ENCODE measurements at places on chromosomes 1 and 21. TPM values are rescaled to one million over a fixed set of nuclear protein-coding genes. Genes with fewer than 3 reads are reported as not detected.

The DCST2 gene
- 1.4 TPM for total RNA-seq

The MRPL9 gene
- total RNA-seq = 65.3 TPM

The FMOD gene
- 22.3 TPM for total RNA-seq

The CNN3 gene
- total RNA-seq = 291 TPM

DNA sequence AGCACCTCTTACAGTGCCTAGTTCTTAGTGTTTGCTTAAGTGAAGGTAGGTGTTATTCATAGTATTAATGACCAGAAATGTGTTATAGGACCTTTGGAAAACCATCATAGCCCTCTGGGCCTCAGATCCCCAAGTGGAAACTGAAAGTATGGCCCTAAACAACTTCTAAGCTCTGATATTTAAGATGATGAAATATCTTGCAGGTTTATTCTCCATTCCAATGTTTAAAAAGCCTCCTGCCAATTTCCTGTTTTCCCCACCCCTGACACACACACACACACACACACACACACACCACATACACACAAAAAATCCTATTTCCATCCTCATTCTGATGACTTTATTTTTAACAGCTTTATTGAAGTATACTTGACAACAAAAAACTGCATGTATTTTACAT lies 108.2 kb downstream of the DIRAS3 start:
- no peaks in the 10 kb centered on the region for H3K36me3 ChIP-seq
- DNase-seq = no peak
- H3K4me3 ChIP-seq = no peak overlapping the region
- H3K27ac ChIP-seq = no peak overlapping the region
- H3K4me1 ChIP-seq = no peaks in the 10 kb centered on the region

- no peaks in the 10 kb centered on the region for H3K36me3 ChIP-seq
- no peaks in the 10 kb centered on the region for H3K27me3 ChIP-seq
- DNase-seq = no peak
- peaks cover 7% of the 10 kb centered on the region for H3K4me1 ChIP-seq
These were observed at the start of gene GPR153 for GRCh38 chr1:6260961-6261614. TSS of gene GPR153 (minus strand) at chr1:6261098. CDS start at chr1:6254905, 6,193 bp downstream.

DNA sequence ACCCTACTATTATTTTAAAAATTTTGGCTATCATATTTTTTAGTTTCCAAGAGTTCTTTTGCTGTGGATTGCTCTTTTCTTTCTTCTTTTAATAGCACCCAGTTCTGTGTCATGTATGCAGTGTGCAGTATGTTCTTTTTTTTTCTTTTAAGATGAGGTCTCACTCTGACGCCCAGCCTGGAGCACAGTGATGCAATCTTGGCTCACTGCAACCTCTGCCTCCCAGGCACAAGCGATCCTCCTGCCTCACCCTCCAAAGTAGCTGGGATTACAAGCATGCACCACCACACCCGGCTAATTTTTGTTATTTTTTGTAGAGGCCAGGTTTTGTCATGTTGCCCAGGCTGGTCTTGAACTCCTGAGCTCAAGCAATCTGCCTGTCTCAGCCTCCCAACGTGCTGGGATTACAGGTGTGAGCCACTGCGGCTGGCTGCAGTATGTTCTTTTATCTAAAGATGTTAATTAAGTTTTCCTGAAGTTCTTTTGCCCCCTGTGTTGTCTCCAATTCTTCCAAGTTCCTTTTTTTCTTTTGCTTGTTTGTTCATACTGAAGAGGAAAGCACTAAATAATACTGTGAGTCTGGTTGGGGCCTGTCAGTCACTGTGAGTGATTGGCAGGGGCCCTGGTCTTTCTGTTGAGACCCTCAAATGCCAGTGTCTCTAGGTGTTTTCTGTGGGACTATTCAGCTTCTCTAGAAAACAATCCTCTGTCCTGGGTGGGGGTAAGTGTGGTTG lies 17.5 kb upstream of the TTC22 start:
- no peaks in the 10 kb centered on the region for H3K27me3 ChIP-seq
- H3K27ac ChIP-seq = no peak overlapping the region
- H3K4me1 ChIP-seq = no peaks in the 10 kb centered on the region
- H3K4me3 ChIP-seq = no peak overlapping the region
- no peak for DNase-seq

DNA sequence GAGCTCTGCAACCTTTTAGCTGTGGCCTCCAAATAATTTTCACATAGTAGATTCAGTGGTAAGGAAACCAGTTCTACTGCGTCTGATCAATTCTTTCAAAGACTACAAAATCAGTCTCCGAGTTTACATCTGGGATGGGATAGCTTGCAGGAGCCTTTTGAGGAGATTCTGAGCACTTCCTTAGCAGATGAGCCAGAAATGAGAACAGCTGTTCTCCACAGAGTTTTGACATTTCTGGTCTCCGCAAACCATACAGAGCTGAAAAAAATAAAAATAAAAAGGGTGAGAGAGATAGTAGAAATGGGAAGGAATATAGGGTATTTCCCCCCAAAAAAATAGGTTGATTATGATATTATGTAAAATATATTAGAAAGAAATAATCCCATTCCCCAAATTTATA lies 119.3 kb downstream of the LYPLAL1 start:
- H3K4me1 ChIP-seq = no peaks in the 10 kb centered on the region
- no peaks in the 10 kb centered on the region for H3K27me3 ChIP-seq
- no peak overlapping the region for H3K27ac ChIP-seq

DNA sequence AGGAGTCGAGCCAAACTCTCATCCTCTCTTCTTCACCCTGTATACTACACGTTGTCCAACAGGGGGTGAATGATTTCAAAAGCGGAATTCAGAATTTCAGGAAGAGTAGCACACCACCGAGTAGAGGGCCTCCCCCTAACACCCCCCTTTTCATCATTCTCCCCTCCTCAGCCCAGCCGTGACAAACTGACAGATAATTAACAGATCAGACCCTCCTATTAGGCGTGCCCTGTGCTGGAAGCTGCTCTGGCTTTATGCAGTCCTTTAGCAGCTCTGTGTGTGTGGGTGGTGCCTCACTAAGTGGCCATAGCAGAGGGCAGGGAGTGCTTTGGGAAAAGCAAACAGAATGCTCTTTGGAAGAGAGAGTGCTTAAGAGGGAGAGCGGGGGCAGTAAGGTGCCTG lies 44.3 kb downstream of the PEX14 start:
- DNase-seq = no peak
- H3K4me1 ChIP-seq = no peaks in the 10 kb centered on the region
- no peaks in the 10 kb centered on the region for H3K27me3 ChIP-seq
- H3K27ac ChIP-seq = no peak overlapping the region
- no peaks in the 10 kb centered on the region for H3K36me3 ChIP-seq
- H3K4me3 ChIP-seq = no peak overlapping the region

- H3K36me3 ChIP-seq = no peaks in the 10 kb centered on the region
- DNase-seq = no peak
These were observed 62.7 kb downstream of the KAZN start for GRCh38 chr1:14661222-14661621.

DNA sequence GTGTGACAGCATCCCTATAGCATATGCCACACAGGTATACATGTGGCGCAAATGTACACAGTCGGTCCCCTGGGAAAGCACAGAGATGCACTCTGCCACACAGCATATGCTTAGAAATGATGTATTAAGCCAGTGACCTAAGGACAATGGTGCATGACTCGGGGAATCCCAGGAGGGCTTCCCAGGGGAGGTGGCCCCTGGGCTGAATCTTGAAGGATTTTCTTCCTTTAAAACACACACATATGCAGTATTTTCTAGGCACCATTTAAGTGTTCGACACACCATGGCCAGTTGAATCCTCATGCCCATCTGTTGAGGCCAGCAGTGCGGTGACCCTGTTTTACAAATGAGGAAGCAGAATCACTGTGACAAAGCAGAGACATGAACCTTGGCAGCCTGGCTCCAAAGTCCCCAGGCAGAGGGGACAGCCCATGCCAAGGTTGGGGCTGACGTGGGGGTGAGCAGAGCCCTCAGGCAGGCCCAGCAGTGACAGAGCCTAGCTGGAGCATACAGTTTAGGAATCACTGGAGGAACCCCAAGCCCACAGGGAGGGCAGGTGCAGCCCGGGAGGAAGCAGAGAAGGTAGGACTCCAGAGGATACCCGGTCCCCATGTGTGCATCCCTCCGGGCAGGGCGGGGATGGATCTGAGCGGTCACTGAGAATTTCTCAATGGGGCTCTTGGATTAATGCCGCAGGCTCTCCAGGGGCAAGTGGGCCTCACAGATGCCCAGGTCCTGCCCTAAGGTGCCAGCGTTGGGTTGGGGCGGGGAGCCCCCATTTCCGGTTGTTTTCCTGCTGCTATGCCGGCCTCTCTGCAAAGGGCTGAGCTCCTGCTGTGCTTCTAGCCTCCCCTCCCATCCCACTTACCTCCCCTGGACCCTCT lies 28.4 kb downstream of the WNT3A start:
- DNase-seq = no peak
- no peaks in the 10 kb centered on the region for H3K4me1 ChIP-seq
- no peaks in the 10 kb centered on the region for H3K27me3 ChIP-seq
- no peak overlapping the region for H3K27ac ChIP-seq
- H3K4me3 ChIP-seq = no peak overlapping the region
- no peaks in the 10 kb centered on the region for H3K36me3 ChIP-seq

DNA sequence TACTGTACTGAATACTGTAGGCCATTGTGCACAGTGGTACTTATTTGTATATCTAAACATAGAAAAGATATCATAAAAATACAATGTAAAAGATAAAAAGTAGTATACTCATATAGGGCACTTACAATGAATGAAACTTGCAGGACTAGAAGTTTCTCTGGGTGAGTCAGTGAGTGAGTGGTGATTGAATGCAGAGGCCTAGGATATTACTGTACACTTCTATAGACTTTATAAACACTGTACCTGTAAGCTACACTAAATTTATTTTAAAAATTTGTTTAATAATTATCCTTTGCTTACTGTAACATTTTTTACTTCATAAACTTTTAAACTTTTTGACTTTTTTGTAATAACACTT lies 82.5 kb downstream of the FGGY start:
- H3K27me3 ChIP-seq = no peaks in the 10 kb centered on the region
- H3K27ac ChIP-seq = no peak overlapping the region
- no peak overlapping the region for H3K4me3 ChIP-seq
- no peaks in the 10 kb centered on the region for H3K36me3 ChIP-seq
- no peak for DNase-seq

GRCh38 chr1:157166590-157166989 lies 28.4 kb upstream of the ETV3 start:
- H3K36me3 ChIP-seq = no peaks in the 10 kb centered on the region
- no peak overlapping the region for H3K4me3 ChIP-seq
- DNase-seq = no peak
- no peaks in the 10 kb centered on the region for H3K27me3 ChIP-seq
- no peak overlapping the region for H3K27ac ChIP-seq
- H3K4me1 ChIP-seq = no peaks in the 10 kb centered on the region

- no peaks in the 10 kb centered on the region for H3K36me3 ChIP-seq
- no peak overlapping the region for H3K4me3 ChIP-seq
- no peak for DNase-seq
- no peaks in the 10 kb centered on the region for H3K4me1 ChIP-seq
- no peak overlapping the region for H3K27ac ChIP-seq
- no peaks in the 10 kb centered on the region for H3K27me3 ChIP-seq
These were observed 1727.2 kb downstream of the NCAM2 start for GRCh38 chr21:22725436-22725835.

DNA sequence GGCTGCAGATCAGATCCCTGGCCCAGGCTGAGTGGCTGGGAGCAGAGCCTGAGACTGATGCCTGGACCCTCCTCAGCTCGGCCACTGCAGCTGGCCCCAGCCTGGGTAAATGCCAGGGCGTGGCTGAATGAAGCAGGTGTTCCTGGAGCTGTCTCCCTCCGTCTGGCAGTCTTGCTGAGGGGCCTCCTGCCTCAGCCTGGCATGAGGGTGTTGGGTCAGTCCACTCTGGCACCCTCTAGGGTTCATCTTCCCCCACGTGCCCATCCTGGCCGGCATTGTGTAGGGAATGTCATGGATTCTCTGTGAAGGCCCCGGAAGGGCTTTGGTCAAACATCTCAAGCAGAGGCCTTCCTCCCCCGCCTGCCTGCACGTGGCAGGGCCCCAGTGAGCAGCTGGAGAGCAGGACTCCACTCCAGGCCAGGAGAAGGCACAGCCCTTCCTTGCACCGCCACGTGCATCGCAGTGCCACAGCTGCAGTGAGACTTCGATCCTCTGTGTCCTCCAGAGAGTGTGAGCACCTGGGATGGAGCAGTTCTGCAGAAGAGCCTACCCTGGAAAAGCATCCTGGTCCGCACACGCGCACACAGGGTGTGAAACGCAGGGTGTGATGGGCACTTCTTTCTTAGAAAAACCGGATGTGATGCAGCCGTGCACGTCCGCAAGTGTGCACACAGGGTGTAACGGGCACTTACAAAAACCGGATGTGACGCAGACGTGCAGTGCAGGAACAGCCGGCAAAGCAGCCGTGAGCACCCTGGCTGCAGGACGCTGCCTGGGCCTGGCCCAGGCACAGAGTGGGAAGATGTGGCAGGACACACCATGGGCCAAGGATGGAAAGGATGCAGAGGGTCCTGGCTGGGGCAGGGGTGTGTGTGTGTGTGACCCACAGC lies 4.6 kb upstream of the KRTAP10-4 start:
- H3K36me3 ChIP-seq = no peaks in the 10 kb centered on the region
- no peak overlapping the region for H3K4me3 ChIP-seq
- no peak for DNase-seq
- no peaks in the 10 kb centered on the region for H3K4me1 ChIP-seq
- no peak overlapping the region for H3K27ac ChIP-seq

GRCh38 chr1:6724517-6725141 lies 23.0 kb upstream of the DNAJC11 start:
- H3K4me1 ChIP-seq = no peaks in the 10 kb centered on the region
- DNase-seq = no peak
- no peak overlapping the region for H3K4me3 ChIP-seq

DNA sequence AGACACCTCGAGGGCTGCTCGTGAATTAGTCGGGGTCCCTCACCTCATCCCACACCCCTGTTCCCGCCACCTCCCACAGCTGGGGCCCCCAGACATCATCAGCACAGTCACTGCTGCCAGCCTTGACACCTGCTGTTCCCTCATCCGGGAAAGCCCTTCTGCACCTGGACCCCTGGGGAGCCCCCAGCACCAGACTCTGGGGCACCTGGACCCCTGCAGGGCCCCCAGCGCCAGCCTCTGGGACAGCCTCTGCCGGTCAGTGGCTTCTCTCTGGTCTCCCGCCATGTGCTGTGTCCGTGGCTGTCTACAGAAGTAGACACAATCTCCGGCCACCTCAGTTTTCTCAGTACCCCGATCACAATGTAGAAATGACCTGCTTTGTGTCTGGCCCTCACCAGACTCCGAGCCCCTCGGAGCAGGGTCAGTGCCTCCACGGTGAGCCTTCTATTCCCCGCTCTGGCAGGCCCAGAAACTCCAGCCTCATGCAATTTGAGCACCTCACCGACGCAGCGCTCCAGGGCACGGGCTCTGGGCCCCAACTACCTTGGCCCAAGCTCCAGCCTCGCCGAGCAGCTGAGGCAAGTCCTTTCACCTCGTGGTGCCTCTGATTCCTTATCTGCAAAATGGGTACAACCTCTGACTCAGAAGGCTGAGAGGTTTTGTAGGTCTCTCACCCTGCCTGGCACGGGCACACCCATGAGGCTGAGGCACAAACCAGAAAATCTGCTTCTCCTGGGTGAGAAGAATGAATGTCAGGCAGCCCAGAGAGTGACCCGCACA lies 84.7 kb downstream of the RIPK4 start:
- H3K4me3 ChIP-seq = no peak overlapping the region
- H3K4me1 ChIP-seq = peaks cover 2% of the 10 kb centered on the region
- no peaks in the 10 kb centered on the region for H3K36me3 ChIP-seq
- no peak for DNase-seq
- no peaks in the 10 kb centered on the region for H3K27me3 ChIP-seq
- H3K27ac ChIP-seq = no peak overlapping the region
